Stimulated activated naive CD4-positive, alpha-beta T cell treated with Interleukin-2 at 50 U/mL for 16 hours (primary cell): ENCODE measurements at places on chromosomes 11 and 22.
A peak's percentile ranks its signal among the peaks of the same experiment; 100 is the strongest.

GRCh38 chr22:35576671-35577070 is 36.0 kb downstream of the RASD2 start:
- no peak for DNase-seq

GRCh38 chr11:119491753-119492510 is 69.0 kb upstream of the THY1 start:
- no peak for DNase-seq

- DNase-seq: no peak
Measured at GRCh38 chr22:26718905-26719304, 61.5 kb downstream of the MIAT start.

GRCh38 chr11:45267652-45268299 is 18.4 kb downstream of the SYT13 start:
- DNase-seq: no peak

DNA sequence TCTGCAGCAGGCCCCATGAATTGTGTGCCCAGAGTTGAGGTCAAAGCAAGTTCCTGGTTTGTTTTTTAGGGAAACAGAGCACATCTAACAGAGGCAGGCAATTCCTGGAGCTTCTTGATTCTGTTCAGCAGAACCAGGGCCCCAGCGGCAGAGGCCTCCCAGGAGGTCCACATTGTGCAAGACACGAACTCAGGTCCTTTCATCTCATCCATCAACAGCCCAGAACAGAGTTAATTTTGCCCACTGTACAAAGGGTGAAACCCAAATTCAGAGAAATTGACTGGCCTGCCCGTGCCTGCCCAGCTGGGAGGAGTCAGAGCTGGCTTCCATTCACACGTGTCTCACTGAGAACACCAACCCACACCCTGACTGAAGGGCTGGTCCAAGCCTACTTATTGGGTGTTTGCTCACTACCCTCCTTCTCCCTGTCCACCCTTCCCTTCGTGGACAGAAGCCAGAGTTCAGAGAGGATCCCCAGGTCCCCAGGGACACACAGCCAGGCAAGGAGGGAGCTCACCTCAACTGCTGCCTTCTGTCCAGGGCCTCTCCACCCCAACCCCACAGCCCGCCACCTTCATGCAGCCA is 607.1 kb downstream of the TBC1D22A start:
- no peak for DNase-seq

GRCh38 chr22:48948575-48949170 is 879.0 kb downstream of the BRD1 start:
- DNase-seq: no peak

- DNase-seq: peak; percentile 3
Measured at GRCh38 chr11:122202951-122203456, 87.0 kb upstream of the BLID start.

DNA sequence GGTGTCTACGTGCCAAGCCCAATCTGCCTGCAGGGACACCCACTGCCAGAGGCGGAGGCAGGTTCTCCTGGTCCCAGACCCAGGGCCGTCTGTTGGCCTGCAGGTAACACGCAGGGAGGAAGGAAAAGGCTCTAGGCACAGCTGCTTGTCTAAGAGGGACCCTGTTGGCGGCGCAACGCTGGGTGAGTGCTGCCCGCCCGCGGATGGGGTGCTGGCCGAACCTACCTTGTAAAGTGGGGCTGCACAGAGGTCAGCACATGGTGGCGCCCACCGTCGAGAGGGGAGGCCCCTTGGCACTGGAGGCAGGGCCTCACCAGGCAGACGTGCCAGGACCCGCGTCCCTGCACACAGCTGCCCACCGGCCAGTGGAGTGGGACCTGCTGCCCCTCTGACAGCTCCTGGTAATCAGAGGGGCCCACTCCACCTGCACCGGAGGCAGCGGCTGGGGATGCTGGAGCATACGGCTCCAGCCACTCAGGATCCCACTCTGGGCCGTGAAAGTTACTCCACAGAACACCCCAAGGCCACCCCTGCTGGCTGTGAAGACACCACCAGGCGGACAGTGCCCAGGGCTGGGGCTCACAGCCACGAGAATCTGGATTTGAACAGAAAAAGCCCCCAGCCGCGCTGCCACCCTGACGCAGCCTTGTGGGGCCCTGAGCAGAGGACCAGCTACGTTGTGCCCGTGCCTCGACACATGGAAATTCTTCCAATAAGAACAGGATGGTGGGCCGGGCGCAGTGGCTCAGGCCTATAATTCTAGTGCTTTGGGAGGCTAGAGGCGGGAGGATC is 24.0 kb downstream of the TBX1 start:
- no peak for DNase-seq

GRCh38 chr11:32006799-32007388 is 84.0 kb upstream of the RCN1 start:
- no peak for DNase-seq

DNA sequence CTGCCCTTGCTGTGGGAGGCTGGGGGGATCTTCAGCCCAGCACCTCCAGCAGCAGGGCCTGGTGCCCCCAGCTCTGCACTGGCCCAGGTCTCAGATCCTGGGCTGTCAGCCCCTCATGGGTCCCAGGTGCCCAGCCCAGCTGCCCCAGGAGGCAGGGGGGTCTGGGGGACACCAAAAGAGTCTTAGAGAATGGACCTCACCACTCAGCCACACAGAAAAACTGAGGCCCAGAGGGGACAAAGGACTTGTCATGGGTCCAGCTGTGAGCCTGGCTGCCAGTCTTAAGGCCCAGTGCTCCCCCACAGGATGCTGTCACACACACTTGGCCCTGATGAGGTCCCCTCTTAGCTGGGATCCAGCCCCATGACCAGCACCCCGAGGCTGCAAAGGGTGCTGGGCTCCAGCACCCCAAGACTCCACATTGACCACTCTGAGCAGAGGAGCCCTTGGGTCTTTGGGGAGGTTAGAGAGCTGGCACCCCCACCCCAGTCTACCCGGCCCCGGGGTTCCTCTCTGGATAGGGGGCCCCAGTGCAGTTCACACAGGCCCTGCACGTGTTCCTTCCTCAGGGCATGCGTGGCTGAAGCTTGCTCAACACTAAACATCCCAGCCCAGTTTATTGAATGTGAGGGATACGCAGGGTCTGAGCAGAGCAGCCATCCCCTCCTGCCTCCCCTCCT is 54.4 kb downstream of the IGLL5 start:
- no peak for DNase-seq

GRCh38 chr22:37500745-37501609 is 14.8 kb upstream of the MFNG start:
- DNase-seq: no peak

- DNase-seq: no peak
Measured at GRCh38 chr22:47327241-47327640, 564.8 kb downstream of the TBC1D22A start.

DNA sequence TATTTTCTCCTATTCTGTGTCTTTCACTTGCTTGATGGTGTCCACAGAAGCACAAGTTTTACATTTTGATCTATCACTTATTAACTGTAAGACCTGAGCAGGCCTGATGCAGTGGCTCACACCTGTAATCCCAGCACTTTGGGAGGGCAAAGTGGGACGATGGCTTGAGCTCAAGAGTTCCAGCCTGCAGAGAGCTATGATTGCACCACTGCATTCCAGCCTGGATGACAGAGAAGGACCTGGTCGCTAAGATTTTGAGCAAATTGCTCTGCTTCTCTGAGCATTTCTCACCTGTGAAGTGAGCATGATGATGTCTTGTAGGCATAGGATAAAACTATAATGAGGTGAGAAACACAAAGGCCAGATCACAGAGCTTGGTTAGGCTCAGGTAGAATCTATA is 6.7 kb downstream of the CCDC87 start:
- no peak for DNase-seq

DNA sequence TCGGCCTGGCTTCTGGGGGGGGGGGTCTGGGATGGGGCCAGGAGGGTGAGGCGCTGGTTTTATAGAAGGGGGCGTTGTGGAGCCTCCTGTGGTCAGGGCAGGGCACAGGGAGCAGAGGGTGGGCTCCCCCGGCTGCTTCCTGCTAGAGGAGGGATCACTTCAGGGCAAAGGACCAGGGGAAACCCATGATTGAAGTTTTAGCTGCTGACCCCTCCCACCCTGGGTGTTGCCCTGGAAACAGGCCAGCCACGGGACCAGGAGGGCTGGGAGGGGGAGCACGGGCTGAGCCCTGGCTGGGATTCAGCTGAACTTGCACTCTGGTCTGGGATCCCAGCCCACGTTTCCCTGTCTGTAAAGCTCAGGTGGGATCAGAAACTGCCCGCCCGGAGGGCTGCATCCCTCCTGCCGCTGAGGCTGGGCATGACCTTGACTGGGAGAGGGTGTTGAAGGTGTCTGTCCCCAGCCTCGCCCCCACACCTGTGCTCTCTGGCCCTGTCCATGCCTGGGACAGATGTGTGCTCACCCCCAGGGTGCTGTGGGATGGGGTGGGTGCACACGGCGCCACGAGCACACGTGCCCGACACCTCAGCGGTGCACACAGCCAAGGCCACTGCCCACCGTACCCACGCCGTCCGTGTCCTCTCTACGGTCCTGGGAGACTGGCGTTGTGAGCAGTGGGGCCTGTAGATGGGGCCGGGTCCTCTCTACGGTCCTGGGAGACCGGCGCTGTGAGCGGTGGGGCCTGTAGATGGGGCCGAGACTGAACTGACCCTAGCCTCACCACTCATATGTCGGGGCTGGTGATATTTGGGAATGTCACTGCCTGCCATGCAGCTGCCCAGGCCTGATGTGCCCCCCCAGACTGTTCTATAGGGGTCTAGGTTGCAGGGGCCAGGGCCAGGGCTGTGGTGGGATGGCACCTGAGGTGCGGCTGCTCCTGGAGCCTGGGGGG is 2.3 kb downstream of the TSPAN4 start:
- no peak for DNase-seq

- DNase-seq: no peak
Measured at GRCh38 chr11:36390963-36391471, 94.9 kb downstream of the PRR5L start.

- no peak for DNase-seq
Measured at GRCh38 chr22:35597692-35598395, 19.3 kb downstream of the MB start.

DNA sequence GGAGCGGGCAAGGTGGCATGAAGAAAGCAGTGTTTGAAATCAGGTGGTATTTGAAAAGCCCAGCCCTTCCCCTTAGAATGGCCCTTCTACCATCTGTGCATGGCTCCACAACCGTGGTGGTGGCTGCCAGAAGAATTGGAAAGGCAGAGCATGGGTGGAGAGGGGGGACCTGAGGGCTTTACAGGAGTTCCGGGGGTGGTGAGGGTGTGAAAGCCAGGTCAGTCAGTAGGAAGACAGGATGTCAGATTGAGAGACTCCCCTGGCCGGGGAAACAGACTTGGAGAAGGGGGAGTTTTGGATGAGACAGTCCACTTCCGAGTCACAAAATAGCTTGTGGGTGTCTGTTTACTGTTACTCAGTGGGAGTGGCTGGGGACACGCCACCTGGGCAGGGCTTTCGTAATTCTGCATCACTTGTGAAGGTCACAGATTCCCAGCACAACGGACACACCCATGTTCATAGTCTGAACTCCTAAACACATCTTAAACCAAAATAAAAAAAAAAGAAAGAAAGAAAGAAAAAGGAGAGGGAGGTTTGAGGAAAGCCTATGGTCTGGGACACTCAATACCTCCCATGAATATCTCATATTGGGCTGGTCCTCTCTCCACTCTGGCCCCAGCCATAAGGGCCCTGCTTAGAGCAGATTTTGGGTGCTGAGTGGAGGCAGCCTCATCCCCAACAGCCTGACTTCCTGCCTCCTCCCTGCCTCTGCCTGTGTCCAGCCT is 24.4 kb upstream of the SMIM35 start:
- no peak for DNase-seq

DNA sequence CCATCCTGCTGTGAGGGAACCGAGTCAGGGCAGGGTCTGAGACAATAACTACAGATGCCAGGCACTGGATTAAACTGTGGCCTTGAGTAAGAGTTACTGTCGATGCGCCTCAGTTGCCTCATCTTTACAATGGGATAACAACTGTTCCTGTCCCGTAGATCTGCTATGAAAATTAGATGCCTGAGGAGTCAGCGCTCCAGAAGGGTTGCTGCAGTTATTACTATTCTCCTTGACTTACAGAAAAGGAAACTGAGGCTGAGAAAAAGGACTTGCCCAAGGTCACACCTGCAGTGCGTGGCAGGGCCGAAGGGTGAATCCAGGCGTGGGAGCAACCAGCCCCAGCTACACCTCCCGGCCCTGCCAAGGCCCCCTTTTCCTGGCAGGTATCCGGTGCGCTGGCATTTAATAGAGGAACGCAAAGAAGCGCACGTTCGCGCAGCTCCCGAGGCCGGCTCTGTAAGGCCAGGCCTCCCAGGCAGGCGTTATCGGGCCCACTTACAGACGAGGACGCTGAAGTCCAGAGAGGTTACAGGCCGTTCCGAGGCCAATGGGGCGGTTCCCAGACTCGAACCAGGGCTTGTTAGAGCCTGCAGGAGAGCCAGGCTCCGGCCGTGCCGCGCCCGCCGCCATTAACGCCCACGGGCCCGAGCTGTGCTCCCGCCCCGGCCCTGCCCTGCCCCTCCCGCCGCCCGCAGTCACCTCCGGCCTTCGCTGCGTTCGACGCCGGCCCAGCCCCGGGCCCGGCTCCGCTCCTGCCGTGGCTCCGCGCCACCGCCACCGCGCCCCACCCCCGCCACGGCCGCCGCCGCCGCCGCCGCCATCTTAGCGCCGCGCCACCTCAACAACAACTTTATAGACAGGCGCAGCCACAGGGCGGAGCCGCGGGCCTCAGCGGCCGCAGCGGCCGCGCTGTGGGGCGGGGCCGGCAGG is at the start of gene C11orf68:
Gene C11orf68 (minus strand): TSS at position 852 of the 930 bp plus-strand sequence. CDS start 31 bp downstream, at position 821.
- no peak for DNase-seq

- no peak for DNase-seq
Measured at GRCh38 chr11:59756845-59757244, 1.7 kb downstream of the STX3 start.

GRCh38 chr22:50417411-50418210 is 57.2 kb downstream of the SBF1 start:
- no peak for DNase-seq

DNA sequence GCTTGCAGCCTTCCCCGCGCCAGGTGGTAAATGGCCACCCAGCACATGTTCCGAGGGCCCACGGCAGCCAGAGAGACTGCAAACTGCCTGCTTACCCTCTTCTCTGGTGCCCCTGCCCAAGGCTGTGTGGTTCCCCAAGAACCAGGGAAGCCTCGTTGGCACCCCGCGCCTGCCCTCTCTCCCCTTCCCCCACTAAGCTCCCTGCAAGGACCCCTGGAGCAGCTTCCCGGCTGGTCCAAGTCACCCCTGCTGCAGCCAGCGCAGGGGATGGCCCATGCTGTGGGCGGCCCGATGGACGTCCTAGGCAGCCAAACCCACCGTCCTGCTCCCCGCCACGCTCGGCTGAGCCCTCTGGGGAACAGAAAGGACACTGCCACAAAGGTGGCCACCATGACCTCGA is 30.2 kb downstream of the MACROD1 start:
- DNase-seq: no peak

DNA sequence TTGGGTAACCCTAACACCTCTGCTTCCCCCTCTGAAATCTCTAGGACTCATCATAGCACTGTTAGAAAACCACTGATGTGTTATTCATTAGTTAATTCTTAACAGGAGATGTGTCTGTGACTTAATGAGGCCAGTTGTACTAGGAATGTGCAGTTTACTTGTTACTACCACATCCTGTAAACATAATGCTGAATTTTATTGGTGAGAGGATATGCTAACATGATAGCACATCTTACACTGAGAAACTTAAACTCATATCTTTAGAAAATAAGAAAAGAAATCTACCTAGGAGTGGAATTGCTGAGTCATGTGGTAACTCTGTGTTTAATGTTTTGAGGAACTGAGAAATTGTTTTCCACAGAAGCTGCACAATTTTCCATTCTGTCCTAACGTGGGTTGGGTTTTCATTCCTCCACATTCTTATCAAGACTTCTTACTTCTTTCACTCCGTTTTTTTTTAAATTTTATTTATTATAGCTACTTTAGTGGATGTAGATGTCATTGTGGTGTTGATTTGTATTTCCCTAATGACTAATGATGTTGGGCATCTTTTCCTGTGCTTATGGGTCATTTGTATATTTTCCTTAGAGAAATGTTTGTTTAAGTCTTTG is 33.7 kb downstream of the RNF121 start:
- no peak for DNase-seq

- no peak for DNase-seq
Measured at GRCh38 chr11:96306071-96306470, 36.9 kb downstream of the MAML2 start.
